ENCODE measurements at places on chromosomes 11 and 22.

- DNase-seq, result no peak
These were observed 13.6 kb downstream of the MAFF start for GRCh38 chr22:38215156-38216038.

- no peak for DNase-seq
These were observed 12.0 kb upstream of the MRGPRD start for GRCh38 chr11:68992743-68993255.

DNA sequence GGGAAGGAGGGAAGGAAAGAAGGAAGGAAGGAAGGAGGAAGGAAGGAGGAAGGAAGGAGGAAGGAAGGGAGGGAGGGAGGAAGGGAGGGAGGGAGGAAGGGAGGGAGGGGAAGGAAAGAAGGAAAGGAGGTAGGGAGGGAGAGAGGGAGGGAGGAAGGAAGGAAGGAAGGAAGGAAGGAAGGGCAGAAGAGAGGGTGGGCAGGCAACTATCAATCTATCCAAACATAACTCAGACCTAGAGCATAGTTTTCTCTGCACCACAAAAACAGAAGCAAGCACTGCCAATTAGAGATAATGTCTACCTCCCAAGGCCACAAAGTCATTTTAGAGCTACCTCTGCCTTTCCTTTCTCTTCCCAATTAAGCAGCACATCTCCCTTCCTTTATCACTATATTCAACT, 109.1 kb downstream of the ETS1 start:
- no peak for DNase-seq

DNA sequence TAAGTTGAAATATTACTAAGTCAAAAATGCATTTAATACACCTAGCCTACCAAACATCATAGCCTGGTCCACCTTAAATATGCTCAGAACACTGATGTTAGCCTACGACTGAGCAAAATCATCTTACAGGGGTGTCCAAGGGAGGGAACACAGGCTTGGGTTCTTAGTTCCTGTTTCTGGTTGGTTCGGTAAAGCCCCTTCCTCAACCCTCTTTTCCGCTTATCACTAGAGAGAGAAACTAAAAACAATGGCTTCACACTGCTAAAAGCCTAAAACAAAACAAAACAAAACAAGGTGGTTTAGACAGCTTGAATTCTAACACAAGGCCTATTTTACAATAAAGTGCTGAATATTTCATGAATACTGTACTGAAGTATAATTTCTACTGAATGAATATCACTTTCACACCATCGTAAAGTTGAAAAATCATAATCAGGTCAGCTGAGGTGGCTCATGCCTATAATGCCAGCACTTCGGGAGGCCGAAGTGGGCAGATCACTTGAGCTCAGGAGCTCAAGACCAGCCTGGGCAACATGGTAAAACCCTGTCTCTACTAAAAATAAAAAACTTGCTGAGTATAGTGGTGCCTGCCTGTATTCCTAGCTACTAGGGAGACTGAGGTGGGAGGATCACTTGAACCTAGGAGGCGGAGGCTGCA, 118.0 kb downstream of the SIK3 start:
- no peak for DNase-seq
